ENCODE measurements at places on chromosomes 2 and 18.

DNA sequence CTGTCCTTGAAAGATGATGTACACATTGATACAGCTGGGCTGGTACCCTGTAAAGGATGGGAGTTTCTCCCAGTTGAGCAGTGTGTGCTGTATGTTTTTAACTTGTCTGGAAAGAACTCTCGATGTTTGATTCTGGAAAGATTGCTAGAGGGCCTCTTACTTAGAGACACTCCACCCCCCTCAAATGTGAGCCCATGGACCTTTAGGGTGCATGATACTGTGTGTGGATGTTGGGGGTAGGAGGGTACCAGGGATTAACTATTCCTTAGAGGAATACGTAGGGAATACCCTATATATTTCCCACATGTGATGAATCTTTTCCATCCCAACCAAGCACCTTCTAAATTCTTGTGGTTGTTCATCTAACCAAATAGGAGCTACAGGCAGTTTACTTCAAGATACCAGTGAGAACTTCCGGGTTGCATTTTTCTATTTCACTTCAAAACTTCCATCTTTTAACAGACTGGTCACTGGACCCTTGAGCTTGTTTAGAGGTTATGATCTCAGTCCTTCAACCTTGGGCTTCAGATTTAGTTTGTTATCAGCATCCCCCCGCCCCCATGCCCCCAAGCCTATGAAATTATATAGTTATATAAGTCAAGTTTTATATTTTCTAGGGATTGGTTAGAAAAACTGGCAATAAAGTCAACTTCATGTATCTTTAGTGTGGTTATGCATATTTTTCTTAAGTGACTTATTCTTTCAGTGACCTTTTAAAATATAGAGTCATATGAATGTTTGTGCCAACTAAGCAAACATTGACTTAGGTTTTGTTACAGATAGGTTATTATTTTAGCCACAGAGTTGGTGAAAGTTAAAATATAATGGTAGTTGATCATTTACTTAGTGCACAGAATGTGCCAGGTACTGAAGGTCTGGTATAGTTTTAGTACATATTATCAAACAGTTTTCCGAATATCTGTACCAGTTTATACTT is 18.2 kb downstream of the AFTPH start:
- DNase-seq = no peak

DNA sequence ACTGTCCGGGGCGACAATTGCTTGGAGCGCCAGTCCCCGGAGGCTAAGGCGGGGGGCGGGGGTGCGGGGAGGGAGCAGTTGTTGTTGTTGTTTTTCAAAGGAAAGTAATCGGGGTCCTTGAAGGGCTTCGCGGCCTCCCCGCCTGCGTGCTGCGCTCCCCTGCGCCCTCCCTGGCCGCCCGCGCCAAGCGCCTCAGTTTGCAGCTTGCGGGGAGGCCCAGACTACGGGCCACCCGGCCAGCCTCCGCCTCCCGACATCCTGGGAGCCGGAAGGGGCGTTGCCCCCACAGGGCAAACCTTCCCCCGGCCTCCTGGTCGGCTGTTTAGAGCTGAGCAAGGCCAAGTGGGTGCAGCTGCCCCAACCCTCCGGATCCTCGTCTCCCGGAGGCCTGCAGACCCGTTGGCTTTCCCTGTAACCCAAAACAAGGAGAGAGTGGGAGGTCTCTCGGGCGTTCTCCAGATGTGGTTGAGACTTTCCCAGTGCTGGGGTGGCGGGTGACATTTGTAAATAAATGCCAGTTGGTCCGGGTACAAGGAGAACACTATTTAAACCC is 3.7 kb upstream of the SIX3 start:
- no peak for DNase-seq

DNA sequence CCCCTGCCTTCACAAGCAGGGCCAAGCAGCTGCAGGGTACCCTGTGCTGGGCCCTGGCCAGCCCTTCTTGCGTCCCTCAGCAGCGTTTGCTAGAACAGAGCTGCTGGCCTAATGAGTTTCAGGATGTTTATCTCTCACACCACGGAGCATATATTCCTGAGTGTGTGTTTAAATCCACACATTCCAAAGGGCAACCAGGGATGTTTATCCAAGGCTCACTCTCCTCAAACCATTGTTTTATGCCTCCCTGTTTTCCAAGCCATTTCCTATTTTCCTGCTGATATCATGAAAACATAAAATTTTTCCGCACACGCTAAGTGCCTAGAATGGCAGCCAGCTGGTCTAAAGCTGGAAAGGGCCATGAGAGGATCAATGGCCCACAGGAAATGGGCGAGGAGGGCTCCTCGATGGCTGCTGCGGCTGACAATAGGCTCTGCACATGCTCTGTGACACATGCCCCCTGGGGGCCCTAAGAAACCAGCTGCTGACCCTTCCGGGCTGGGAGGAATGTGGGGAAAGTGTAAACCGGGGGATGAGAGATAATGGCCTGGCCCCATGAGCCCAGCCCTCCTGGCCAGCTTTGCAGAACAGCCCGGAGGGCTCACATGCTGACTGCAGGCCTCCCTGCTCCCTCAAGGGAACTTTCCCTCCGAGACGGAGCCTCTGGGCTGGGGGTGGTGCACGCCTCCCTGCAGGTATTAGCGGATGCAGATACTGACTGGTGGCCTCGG is 194.0 kb downstream of the NDUFA10 start:
- peak; percentile 65 for DNase-seq

GRCh38 chr2:61255580-61256437 is 93.8 kb downstream of the C2orf74 start:
- no peak for DNase-seq

DNA sequence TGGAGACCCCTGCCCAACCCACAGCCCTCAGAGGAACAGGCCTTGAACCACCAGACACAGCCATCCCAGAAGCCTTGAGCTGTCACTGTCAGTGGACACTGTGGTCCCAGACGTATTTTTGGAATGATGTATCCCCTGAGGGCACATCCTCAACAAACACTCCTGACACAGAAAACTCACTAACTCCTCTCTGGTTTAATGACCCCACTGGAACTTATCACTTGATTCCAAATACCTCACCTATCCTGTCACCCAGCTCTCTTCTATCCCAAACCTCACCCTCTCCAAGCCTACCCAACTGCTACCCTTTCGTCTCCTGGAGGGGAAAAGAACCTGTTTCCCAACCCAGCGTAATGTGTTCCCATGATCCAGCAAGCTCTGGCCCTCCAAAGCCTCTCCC is 111.6 kb downstream of the MREG start:
- DNase-seq = no peak

GRCh38 chr2:121450301-121450700 is 80.4 kb upstream of the RNU4ATAC start:
- no peak for DNase-seq

DNA sequence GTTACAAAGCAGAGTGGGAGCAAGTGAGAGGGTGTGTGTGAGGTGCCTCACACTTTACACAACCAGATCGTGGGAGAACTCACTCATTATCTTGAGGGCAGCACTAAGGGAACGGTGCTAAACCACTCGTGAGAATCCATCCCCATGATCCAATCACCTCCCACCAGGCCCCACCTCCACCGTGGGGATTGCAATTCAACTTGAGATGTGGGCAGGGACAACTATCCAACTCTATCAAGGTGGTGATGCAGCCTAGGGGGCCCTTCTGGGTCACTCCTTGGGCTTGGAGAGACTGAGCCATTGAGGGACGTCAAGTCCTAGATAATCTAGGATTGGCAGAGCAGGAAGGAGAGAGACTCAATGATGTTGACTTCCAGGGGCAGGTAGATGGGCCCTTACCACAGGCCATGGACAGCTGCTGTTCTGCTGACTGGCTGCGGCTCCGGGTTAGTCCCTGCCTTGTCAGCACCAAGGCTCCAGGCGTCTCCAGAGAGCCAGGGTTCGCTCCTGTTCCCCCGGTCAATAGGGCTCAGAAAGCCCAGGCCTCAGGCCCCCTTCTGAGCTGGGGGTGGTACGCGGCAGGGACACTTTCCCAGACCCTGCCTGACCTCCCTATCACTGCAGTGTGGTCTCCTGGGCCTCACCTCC is 193.2 kb upstream of the HS6ST1 start:
- DNase-seq = no peak

DNA sequence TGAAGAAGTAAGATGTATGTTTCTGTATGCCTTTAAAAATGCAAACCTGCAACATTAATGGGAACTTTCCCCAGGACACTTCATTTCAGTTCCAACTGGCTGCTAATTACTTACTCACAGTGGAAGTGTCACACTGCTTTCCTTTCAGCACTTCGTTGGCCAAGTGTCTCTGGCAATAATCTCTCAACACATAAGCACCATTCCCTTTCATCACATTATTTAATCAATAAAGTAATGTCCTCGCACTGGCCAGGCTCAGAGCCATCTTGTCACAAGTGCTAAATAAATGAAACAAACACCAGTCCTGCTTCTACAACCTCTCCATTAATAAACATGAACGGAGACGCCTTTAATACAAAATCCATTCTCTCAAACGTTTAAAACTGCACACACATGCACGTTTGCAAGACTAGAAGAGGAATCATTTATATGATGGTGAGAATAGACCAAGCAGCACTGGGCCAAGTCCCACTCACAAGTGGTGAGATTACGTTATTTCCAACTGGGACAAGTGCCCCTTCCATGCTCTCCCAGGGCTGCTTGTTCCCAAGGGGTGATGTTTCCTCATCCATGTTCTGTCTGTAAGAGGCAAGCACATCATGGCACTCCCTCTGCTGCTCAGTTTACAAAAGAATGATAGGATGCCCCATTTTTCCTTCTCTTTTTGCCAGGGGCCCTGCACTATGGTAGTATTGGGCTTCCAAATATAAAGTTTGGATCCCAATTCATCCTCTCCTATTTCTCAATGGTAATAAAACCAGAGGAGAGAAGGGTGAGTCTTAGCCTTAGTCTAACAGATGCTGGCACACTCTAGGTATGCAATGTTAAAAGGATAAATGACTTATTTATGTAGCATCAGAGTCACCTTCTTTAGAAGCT is 56.8 kb upstream of the ETAA1 start:
- no peak for DNase-seq

DNA sequence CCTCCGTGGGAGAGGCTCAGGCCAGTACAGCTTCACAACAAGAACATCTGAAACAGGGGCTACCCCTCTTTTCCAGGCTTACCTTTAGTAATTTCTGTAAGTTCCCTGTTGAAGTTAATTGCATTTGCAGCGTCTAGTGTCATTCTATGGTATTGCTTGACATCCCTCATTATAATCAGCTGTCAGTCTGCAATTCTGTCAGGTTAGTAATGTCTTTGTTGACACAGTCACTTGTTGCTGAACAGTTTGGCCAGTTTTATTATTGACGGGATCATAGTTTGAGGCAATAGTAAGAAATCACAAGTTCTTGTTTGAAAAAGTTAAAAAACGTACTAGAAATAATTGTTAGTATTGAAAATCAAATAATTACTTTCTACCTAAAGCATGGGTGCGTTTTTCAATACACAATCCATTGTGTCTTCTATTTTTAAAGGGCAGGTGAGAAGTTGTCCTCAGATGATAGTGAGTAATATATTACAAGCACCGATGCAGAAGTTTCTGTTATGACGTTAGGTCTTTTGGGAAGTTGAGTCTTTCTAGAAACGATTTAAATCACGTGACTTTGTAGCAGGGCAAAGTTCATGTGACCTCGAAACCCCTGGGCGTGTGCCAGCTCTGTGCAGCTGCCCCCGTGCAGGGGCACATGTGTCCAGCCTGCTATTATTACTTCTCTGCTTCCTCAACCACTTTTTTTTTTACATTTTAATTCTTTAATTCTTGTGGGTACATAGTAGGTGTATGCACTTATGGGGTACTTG is 49.5 kb upstream of the MBP start:
- DNase-seq = no peak

- DNase-seq = no peak
These were observed 28.8 kb downstream of the LONRF2 start for GRCh38 chr2:100293341-100294161.

DNA sequence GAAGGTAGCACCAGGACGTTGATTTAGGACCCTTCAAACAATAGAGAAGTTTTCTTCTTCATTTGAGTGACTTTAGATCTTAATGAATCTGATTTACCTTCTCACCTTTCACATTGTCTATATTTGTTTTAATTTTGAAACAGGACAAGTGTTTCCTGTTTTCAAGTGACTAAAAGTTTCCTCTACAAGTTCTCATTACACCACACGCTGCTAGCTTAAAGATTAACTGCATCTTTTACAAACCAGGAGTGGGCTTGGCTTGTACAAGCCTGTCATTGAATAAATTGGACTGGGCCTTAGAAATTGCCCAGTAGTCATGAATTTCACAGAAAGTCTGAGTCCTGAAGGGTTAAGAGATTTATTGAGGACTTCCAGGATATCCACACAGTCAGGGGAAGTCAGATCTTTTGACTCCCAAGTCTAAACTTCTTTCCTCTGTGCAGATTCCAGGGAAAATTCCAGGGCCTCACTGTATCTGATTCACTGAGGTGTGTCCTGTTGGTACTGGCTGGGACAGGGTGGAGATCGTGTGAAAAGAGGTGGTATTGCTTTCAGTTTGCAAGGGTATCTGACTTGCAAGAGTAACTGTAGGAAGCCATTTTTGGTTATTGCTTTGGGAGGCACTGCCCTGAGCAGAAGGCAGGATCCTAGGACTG is 3.4 kb downstream of the SGPP2 start:
- no peak for DNase-seq

DNA sequence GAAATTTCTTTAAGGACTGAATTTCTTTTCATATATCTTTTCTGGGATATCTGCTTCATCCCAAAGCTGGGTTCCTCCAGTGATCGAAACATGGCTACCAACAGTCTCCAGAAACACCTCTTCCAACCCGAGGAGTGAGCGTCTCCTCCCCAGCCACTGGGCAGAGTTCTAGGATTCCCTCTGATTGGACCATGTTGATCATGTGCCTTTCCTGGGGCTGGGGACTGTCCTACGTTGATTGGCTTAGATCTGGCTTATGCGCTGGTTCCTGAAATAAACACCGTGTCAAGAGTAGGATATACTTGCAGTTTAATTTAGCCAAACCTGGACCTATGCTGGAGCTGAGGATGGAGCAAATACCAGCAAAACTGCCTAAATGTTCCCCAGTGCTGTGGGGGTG is 55.5 kb upstream of the SLC16A14 start:
- DNase-seq = no peak

- DNase-seq = no peak
These were observed 41.6 kb upstream of the OTOF start for GRCh38 chr2:26519396-26520147.

DNA sequence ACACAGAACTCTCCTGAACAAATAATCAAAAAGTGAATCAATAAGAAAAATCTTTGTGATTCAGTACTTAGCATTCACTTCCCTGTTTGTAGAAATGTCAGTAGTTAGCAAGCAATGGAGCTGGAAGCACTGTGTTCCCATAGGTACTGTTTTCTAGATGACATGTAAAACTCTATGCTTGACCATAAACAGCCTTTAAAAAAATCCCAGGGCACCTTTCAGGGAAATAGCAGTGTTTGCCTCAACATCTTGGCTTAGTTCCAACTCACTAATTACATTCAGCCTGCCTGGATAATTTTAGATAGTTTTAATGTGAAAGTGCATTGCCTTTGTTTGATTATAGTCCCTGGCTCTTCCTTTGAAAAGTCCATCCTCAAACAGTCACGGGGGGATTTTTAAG is 721.8 kb downstream of the ERBB4 start:
- DNase-seq = no peak

Data from left forelimb (tissue), 1 donor.